Gastrocnemius medialis (tissue), 4 donors: ENCODE measurements at places on chromosomes 1 and 21. TPM values are rescaled to one million over a fixed set of nuclear protein-coding genes. Genes with fewer than 3 reads are reported as not detected.

DNA sequence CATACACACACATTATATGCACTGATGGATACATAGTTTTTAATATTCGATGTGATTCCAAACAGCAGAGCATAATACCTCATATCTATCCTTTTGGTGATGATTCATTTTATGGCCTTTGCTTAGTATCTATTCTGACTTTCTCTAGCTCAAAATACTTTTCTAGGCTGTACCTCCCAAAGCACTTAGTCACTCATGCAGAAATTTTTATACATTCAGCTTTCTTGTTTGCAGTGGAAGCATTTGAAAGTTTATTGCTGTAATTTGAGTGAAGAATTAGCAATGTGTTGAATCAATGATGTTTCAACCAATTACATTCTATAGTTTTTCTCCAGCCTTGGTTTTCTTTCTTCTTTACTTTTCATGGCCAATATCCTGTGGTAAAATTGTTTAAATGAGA is 66.7 kb downstream of the LBR start:
- H3K36me3 ChIP-seq: no peaks in the 10 kb centered on the region
- H3K4me1 ChIP-seq: no peaks in the 10 kb centered on the region
- DNase-seq: no peak
- no peak overlapping the region for H3K27ac ChIP-seq
- H3K4me3 ChIP-seq: no peak overlapping the region
- H3K27me3 ChIP-seq: no peaks in the 10 kb centered on the region

GRCh38 chr1:58922302-58923089 is 138.6 kb upstream of the JUN start:
- H3K27ac ChIP-seq: peak overlapping the region; percentile 16

DNA sequence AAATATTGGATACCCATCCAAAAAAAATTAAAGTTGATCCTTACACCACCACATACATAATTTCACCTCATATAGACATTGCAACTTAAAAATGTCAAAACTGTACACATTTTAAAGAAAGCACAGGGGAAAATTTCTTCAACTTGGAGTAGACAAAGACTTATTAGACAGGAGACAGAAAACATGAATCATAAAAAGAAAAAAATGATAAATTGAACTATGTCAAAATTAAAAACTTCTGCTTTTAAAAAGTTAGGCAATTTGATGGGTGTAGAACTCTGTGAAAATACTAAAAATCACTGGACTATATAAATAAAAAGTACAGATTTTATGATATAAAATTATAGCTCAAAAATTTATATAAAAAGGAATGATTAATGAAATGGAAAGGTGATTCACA is 4.4 kb upstream of the OR10K1 start:
- no peaks in the 10 kb centered on the region for H3K36me3 ChIP-seq
- DNase-seq: no peak
- H3K4me1 ChIP-seq: no peaks in the 10 kb centered on the region
- no peaks in the 10 kb centered on the region for H3K27me3 ChIP-seq

DNA sequence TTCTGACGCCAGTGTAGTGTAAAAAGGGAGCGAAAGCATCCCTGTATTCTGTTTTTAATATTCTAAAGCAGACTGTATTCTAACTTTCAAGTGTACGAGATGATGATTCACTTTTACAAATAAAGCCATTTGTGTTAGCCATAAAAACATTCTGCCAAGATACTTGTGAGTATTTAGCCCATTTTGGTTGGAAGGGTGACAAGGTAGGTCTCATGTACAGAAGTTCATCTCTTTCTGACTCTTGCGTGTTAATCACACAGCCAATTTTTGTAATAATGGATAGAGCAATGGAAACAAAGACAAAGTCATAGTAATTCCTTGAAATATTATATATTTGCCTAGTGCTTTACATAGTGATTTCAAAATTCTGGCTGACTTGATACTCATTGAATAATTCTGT is 125.3 kb upstream of the GREM2 start:
- H3K27me3 ChIP-seq: no peaks in the 10 kb centered on the region
- H3K36me3 ChIP-seq: no peaks in the 10 kb centered on the region
- no peak for DNase-seq
- no peak overlapping the region for H3K4me3 ChIP-seq
- no peak overlapping the region for H3K27ac ChIP-seq

GRCh38 chr21:28632755-28633408 is 359.8 kb downstream of the LTN1 start:
- H3K4me3 ChIP-seq: no peak overlapping the region
- no peak for DNase-seq
- no peaks in the 10 kb centered on the region for H3K36me3 ChIP-seq
- H3K27ac ChIP-seq: peak overlapping the region; percentile 60

The CCDC181 gene
- 1.2 TPM for total RNA-seq

- no peaks in the 10 kb centered on the region for H3K27me3 ChIP-seq
- peaks cover 6% of the 10 kb centered on the region for H3K36me3 ChIP-seq
- peak overlapping the region; percentile 12 for H3K27ac ChIP-seq
- H3K4me3 ChIP-seq: no peak overlapping the region
- DNase-seq: no peak
- no peaks in the 10 kb centered on the region for H3K4me1 ChIP-seq
These were observed 17.9 kb upstream of the MIIP start for GRCh38 chr1:12001249-12001917.

The LCE2B gene
- not detected for total RNA-seq

DNA sequence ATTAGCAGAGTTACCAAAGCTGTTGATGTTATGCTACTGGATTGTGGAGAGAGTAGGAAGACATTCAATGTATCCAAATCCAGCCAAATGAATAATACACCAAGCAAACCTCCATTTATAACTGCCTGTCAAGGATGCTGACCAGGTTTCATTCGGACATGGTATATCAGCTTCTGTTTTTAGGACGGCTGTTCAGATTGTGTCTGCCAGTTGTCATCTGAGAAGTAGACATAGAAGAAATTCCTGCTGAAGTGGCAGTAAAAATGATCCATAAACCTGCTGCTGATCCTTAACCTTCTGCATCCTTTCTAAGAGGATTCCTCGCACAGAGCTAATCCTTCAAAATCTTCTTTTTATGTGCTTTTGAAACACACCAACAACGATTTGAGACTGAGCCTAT is 663.6 kb upstream of the PLXNA2 start:
- DNase-seq: no peak
- H3K4me3 ChIP-seq: no peak overlapping the region
- H3K27ac ChIP-seq: no peak overlapping the region
- no peaks in the 10 kb centered on the region for H3K27me3 ChIP-seq
- H3K36me3 ChIP-seq: no peaks in the 10 kb centered on the region

- no peaks in the 10 kb centered on the region for H3K36me3 ChIP-seq
- H3K4me3 ChIP-seq: no peak overlapping the region
- DNase-seq: no peak
- no peak overlapping the region for H3K27ac ChIP-seq
- no peaks in the 10 kb centered on the region for H3K27me3 ChIP-seq
- H3K4me1 ChIP-seq: no peaks in the 10 kb centered on the region
These were observed 2.3 kb upstream of the EPS8L3 start for GRCh38 chr1:109765896-109766615.

DNA sequence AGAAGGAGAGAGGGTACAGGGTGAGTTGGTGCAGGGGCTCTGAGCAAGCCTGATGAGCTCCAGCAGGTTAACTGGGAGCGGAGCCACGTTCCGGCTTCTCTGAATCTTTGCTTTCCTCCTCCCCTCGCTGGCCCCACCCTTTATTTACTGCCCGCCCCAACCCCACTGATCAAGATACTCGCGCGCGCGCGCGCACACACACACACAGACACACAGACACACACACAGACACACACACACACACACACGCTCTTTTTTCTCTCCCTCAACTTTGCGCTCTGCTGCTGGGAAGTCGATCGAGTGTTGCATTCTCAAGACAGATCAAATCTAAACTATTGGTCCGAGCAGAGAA is at the start of gene GRIK1:
Gene GRIK1, minus strand, starts transcription at position 73 of the 352 bp plus-strand sequence.
- no peak for DNase-seq
- peaks cover 32% of the 10 kb centered on the region for H3K27me3 ChIP-seq
- no peaks in the 10 kb centered on the region for H3K4me1 ChIP-seq
- H3K4me3 ChIP-seq: no peak within 1 kb of the TSS

The UBE2U gene
- not detected for total RNA-seq

The FHAD1 gene
- total RNA-seq: not detected

The GJA8 gene
- total RNA-seq: not detected

DNA sequence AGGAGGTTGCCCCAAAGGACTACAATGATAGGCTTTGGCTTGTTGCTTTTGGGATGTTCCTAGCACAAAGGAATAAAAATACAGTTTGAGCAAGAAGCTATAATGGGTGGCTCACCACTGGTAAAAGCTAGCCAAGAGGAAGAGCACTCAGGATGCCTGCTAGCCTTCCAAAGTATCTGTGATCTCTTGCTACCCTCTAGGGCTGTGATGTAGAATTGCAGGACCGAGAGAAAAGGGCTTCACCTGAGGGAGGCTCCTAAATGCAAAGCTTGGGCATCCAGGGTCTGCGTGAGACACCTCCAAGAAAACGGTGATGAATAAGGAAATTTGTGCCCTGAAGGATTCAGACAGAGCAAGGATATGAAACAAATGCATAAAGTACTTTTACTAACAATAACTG is 17.7 kb downstream of the IVL start:
- no peak for DNase-seq
- no peak overlapping the region for H3K4me3 ChIP-seq
- H3K27ac ChIP-seq: no peak overlapping the region
- H3K27me3 ChIP-seq: no peaks in the 10 kb centered on the region

GRCh38 chr21:44548922-44549321 is 2.4 kb downstream of the KRTAP10-2 start:
- H3K36me3 ChIP-seq: no peaks in the 10 kb centered on the region
- no peaks in the 10 kb centered on the region for H3K4me1 ChIP-seq
- no peak for DNase-seq
- H3K27me3 ChIP-seq: peaks cover 40% of the 10 kb centered on the region
- no peak overlapping the region for H3K27ac ChIP-seq
- H3K4me3 ChIP-seq: no peak overlapping the region

The AVPR1B gene
- total RNA-seq: not detected

DNA sequence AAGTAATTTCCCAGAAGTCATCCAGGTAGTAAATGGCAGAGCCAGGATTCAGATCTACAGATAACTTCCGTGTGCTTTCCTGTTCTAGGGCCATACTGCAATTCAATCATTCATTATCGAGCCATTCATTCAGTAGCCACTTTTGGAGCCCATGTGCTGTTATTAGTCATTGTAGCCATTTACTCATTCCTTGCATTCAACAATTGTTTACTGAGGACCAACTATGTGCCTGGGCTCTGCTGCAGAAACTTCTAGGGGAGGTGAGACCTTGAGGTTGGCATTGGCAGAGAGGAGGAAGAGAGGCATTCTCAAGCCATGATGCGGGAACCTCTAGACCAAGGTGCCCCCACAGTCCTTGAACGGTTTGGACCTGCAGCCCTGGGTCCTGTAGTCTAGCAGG is 27.9 kb downstream of the EPHB2 start:
- H3K27ac ChIP-seq: no peak overlapping the region
- H3K36me3 ChIP-seq: no peaks in the 10 kb centered on the region
- H3K4me3 ChIP-seq: no peak overlapping the region
- no peak for DNase-seq

DNA sequence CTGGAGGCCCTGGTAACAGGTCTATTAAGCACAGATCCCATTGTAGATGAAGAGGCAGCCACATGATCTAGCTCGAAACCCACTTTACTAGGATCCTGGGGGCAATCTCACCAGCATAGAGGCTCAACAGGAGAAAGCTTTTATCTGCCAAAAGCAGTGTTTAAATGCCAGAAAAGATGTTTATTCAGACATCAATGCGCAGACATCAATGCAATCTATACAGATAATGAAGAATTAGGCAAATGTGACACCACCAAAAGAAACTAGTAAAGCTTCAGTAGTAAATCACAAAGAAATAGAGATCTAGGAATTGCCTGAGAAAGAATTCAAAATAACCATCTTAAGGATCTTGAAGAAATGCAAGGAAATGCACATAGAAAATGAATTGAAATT is 32.5 kb downstream of the OR6Y1 start:
- no peak for DNase-seq
- H3K36me3 ChIP-seq: no peaks in the 10 kb centered on the region
- H3K27me3 ChIP-seq: no peaks in the 10 kb centered on the region
- H3K27ac ChIP-seq: no peak overlapping the region
- no peaks in the 10 kb centered on the region for H3K4me1 ChIP-seq
- no peak overlapping the region for H3K4me3 ChIP-seq

- no peak overlapping the region for H3K4me3 ChIP-seq
- no peaks in the 10 kb centered on the region for H3K27me3 ChIP-seq
- H3K36me3 ChIP-seq: no peaks in the 10 kb centered on the region
- no peak for DNase-seq
- no peak overlapping the region for H3K27ac ChIP-seq
These were observed 214.6 kb downstream of the DUSP10 start for GRCh38 chr1:221527302-221527701.

GRCh38 chr1:100206301-100206700 is 28.2 kb upstream of the LRRC39 start:
- no peak overlapping the region for H3K4me3 ChIP-seq
- H3K27me3 ChIP-seq: no peaks in the 10 kb centered on the region
- peaks cover 40% of the 10 kb centered on the region for H3K36me3 ChIP-seq
- H3K27ac ChIP-seq: no peak overlapping the region
- no peaks in the 10 kb centered on the region for H3K4me1 ChIP-seq

GRCh38 chr1:153133743-153134142 is 16.9 kb downstream of the SPRR2G start:
- no peaks in the 10 kb centered on the region for H3K4me1 ChIP-seq
- no peaks in the 10 kb centered on the region for H3K36me3 ChIP-seq
- H3K27ac ChIP-seq: no peak overlapping the region

DNA sequence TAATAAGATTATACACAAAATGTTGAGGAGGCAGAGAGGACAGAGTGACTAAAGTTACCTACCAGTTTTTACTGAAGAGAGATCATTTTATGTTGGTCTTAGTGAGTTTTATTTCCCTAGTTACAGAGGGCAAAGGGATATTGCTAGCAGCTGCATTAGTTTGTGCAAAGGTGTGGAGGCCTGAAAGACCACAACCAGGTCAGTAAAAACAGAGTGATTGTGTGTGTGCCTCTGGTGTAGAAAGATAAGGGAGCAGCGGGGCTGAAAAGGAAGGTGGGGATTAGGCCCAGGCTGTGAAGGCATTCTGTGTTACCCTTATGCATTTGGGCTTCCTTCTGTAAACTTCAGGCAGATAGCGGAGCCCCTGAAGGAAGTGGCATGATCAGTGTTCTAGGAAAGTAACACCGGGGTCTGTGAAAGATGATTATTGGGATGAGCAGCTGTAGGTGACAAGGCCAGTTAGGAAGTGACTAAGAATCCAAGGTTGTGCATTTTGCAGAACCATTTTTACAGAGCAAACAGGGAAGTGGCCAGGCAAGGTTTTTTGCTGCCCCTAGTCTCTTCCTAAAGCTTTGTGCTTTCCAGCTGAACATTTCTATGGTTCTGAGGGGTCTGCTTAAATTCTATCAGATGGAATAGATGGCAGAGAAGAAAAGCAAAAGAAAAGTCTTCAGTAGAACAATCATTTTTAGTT is 3.7 kb downstream of the GADD45A start:
- peaks cover 23% of the 10 kb centered on the region for H3K4me1 ChIP-seq
- DNase-seq: no peak
- peaks cover 23% of the 10 kb centered on the region for H3K36me3 ChIP-seq
- H3K27ac ChIP-seq: peak overlapping the region; percentile 99

DNA sequence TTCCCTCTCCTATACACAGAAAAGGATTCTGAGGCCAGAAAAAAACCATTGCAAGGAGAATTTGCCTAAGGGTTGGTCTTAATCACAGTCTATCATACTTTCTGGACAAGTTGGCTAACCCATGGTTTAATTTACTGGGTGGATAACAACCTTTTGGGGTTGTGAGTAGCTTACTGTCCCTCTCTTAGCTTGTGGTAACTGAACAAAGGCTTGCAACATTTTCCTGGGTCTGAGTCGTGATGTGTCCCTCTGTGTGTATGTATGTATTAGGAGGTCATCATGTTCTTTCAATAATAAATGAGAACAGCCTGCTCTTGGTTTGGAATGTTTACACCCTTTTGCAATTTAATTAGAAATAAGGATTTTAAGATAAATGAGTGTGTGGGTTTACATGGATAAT is 36.7 kb downstream of the PAPPA2 start:
- no peaks in the 10 kb centered on the region for H3K27me3 ChIP-seq
- no peak overlapping the region for H3K4me3 ChIP-seq
- H3K4me1 ChIP-seq: no peaks in the 10 kb centered on the region
- H3K27ac ChIP-seq: no peak overlapping the region
